Muscle of leg (tissue), 16 donors: ENCODE measurements at places on chromosomes 2 and 18. TPM values are rescaled to one million over a fixed set of nuclear protein-coding genes. Genes with fewer than 3 reads are reported as not detected.
A peak's percentile ranks its signal among the peaks of the same experiment; 100 is the strongest.

Gene POTEI
- total RNA-seq: not detected

Gene IHH
- 0.04 TPM for total RNA-seq

Gene CCDC68
- total RNA-seq: 0.58 TPM

Gene GCG
- 16.6 TPM for total RNA-seq

Gene MC2R
- total RNA-seq: 0.18 TPM

Gene ALLC
- 0.09 TPM for total RNA-seq

Gene STAT4
- 1.6 TPM for total RNA-seq

Gene RTP5
- total RNA-seq: not detected

Gene PAX8
- 0.44 TPM for total RNA-seq

Gene MYL1
- 10,096 TPM for total RNA-seq

DNA sequence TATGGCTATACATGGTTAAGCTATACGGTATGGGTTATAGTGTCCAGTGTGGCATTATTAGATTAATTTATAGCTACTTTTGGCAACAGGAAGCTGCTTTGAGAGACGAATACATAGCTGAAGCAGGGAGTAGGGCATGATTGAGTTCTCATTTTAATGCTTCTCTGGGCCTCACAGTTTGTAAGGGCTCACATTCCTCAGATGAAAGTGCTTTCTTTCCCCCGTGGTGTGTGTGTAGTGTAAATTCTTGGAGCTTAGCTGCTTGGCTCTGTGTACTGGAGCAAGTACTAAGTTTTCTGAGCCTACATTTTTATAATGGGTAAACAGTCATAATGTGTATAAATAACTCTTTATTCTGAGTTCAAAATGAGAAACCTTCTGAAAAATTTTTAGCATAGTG is 173.7 kb downstream of the PTPRM start:
- peak overlapping the region; percentile 56 for H3K27ac ChIP-seq
- peak; percentile 68 for DNase-seq
- no peaks in the 10 kb centered on the region for H3K36me3 ChIP-seq

DNA sequence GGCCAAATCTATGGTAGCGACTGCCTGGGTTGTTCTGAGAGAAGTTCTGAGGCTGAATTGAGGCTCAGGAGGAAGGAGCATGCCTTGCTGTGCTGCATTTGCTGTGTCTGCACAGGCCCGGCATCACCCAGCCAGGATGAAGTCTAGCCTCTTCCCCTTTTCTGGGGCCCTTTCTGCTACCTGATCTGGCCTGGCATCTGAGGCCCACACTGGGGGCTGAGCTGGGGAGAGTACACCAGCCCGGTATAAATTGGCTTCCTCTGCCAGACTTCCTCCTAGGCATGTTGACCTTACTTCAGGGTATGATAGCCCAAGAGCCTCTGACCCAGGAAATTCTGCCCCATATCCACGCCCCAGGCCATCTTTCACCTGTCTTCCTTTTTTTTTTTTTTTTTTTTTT is 30.0 kb downstream of the MRPL35 start:
- no peak overlapping the region for H3K4me3 ChIP-seq
- peaks cover 39% of the 10 kb centered on the region for H3K4me1 ChIP-seq
- no peak overlapping the region for H3K27ac ChIP-seq
- no peak for DNase-seq
- no peaks in the 10 kb centered on the region for H3K27me3 ChIP-seq

GRCh38 chr2:38207168-38207567 is 131.2 kb upstream of the CYP1B1 start:
- no peaks in the 10 kb centered on the region for H3K4me1 ChIP-seq
- no peaks in the 10 kb centered on the region for H3K36me3 ChIP-seq
- no peaks in the 10 kb centered on the region for H3K27me3 ChIP-seq
- DNase-seq: no peak
- H3K4me3 ChIP-seq: no peak overlapping the region

DNA sequence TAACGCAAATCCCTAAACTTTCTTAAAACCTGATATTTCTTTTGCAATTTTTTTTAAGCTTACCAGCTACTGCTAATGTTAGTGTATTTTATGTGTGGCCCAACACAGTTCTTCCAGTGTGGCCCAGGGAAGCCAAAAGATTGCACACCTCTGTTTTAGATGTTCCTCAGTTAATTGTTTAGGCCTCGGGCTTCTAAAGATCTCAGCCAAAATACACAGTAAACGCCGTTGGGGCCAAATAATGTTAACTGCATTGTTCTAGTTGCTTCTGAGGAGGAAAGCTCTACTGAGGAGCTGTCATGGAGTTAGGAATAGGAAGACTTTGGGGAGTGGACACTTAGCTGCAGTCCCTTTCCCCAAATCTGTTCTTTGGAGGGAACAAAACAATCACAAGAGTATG is 2.0 kb downstream of the HSPE1 start:
- no peaks in the 10 kb centered on the region for H3K27me3 ChIP-seq
- peaks cover 30% of the 10 kb centered on the region for H3K36me3 ChIP-seq
- no peak overlapping the region for H3K27ac ChIP-seq
- DNase-seq: no peak
- H3K4me3 ChIP-seq: no peak overlapping the region
- peaks cover 16% of the 10 kb centered on the region for H3K4me1 ChIP-seq

- no peaks in the 10 kb centered on the region for H3K36me3 ChIP-seq
- no peak for DNase-seq
- no peak overlapping the region for H3K27ac ChIP-seq
- peaks cover 2% of the 10 kb centered on the region for H3K27me3 ChIP-seq
- H3K4me3 ChIP-seq: no peak overlapping the region
- peaks cover 10% of the 10 kb centered on the region for H3K4me1 ChIP-seq
Measured at GRCh38 chr2:29024882-29025430, 43.9 kb downstream of the TOGARAM2 start.

DNA sequence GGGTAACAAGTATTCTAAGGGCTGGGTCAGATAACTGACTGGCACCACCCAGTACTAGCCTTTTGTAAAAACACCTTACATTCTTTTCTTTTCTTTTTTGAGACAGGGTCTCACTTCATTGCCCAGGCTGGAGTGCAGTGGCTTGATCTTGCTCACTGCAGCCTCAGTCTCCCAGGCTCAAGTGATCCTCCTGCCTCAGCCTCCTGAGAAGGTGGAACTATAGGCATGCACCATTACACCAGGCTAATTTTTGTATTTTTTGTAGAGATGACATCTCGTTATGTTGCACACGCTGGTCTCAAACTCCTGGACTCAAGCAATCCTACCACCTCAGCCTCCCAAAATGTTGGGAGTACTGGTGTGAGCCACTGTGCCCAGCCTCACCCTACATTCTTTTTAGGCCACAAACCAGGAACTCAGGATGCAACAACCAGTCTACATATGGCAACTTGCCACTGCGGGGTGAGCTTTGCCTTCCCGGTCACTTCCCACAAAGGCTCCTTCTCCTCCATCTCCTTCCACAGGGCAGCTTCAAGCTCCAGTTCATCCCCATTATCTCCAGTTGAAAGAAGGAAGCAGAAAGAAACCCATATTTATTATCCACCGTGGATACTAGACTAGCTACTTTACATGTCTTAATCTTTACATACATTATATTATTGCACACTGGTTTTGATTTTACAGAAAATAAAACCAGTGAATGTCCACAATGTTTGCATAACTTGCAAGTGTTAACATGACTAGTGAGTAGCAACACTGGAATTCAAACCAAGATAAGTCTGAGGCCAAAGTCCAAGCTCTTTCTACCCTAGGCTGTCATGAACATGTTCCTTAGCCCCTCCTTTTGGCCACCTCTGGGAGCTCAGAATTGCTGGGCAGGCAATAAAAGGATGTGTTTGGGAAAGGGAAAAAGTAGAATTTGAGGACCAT is 23.7 kb upstream of the AP1S3 start:
- no peaks in the 10 kb centered on the region for H3K27me3 ChIP-seq
- no peaks in the 10 kb centered on the region for H3K36me3 ChIP-seq
- DNase-seq: no peak
- no peak overlapping the region for H3K27ac ChIP-seq
- no peak overlapping the region for H3K4me3 ChIP-seq
- H3K4me1 ChIP-seq: no peaks in the 10 kb centered on the region

DNA sequence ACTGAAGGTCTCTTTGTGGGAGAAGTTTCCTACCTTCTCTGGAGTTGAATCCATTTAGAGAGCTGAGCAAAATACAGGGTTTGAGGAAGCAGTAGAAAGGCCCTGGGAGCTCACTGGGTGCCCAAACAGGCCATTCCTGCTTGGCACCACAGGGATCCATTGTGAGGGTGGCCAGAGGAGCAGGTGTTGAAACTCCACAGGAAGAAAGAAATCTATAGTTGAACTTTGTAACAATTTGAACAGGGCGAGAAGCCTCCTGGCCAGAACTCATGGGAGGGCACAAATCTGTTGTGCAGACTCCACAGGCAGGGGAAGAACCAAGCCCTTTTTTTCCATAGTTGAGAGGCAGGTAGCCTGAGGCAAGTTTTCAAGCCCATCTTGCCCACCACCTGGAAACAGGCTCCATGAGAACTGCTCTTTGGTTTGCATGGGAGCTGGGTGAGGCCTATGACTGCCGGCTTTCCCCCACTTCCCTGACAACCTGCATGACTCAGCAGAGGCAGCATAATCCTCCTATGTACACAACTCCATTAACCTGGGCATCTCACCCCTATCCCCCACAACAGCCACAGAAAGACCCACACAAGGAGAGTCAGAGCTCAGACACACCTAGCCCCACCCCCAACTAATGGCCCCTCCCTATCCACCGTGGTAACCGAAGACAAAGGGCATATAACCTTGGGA is 1053.0 kb downstream of the TSN start:
- no peaks in the 10 kb centered on the region for H3K27me3 ChIP-seq
- no peaks in the 10 kb centered on the region for H3K36me3 ChIP-seq
- no peaks in the 10 kb centered on the region for H3K4me1 ChIP-seq
- no peak overlapping the region for H3K4me3 ChIP-seq
- no peak for DNase-seq

DNA sequence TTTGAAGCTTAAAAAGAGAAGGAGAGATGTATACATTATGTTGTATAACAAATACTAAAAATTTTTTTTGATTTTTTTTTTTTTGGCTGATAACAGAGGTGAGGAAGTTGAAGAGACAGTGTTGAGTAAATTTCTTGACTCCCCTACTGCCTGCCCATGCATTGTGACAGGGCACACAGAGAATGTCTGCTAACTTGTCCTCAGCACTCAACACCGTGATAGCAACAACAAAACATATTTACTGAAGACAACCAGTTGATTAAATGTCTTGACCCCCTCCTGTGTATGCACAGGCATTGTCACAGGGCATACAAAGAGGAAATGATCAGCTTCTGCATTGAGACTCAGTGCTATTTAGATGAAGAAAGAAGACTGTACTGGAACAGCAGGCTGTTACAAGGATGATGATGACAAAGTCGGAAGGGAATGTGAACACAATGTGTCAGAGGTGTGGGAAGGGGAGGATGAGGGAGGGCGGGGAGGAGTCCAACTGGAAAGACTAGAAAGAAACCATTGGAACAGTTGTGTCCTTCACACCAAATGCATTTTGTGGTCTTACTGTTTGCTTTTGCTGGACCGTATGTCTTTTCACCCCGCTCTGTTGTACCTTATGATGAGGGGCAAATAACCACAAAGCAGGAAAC is 89.5 kb downstream of the CERS6 start:
- H3K4me1 ChIP-seq: peaks cover 3% of the 10 kb centered on the region
- no peak overlapping the region for H3K27ac ChIP-seq

GRCh38 chr2:2222931-2223330 is 108.1 kb downstream of the MYT1L start:
- no peaks in the 10 kb centered on the region for H3K36me3 ChIP-seq
- no peak overlapping the region for H3K4me3 ChIP-seq
- no peaks in the 10 kb centered on the region for H3K4me1 ChIP-seq
- no peaks in the 10 kb centered on the region for H3K27me3 ChIP-seq
- DNase-seq: no peak

- no peaks in the 10 kb centered on the region for H3K27me3 ChIP-seq
- H3K4me1 ChIP-seq: peaks cover 42% of the 10 kb centered on the region
- H3K27ac ChIP-seq: peak overlapping the region; percentile 93
- H3K36me3 ChIP-seq: no peaks in the 10 kb centered on the region
- DNase-seq: peak; percentile 95
Measured at GRCh38 chr18:10928772-10929373, 220.5 kb downstream of the PIEZO2 start.

GRCh38 chr2:72630767-72631166 is 195.1 kb downstream of the EXOC6B start:
- H3K4me1 ChIP-seq: no peaks in the 10 kb centered on the region
- DNase-seq: no peak
- no peaks in the 10 kb centered on the region for H3K36me3 ChIP-seq
- no peak overlapping the region for H3K27ac ChIP-seq
- H3K4me3 ChIP-seq: no peak overlapping the region
- H3K27me3 ChIP-seq: no peaks in the 10 kb centered on the region

GRCh38 chr2:24657818-24658217 is 135.4 kb downstream of the PTRHD1 start:
- H3K4me1 ChIP-seq: no peaks in the 10 kb centered on the region
- peak; percentile 32 for DNase-seq
- H3K27ac ChIP-seq: no peak overlapping the region
- no peaks in the 10 kb centered on the region for H3K27me3 ChIP-seq

GRCh38 chr18:80108739-80109675 is at the start of gene ADNP2:
Gene ADNP2, plus strand, starts transcription at chr18:80109262. Its CDS starts 8,281 bp downstream, at chr18:80117543.
- H3K36me3 ChIP-seq: no peaks in the 10 kb centered on the region
- H3K27ac ChIP-seq: peak within 1 kb of the TSS; percentile 97
- peaks cover 8% of the 10 kb centered on the region for H3K4me1 ChIP-seq
- peak; percentile 95 for DNase-seq

DNA sequence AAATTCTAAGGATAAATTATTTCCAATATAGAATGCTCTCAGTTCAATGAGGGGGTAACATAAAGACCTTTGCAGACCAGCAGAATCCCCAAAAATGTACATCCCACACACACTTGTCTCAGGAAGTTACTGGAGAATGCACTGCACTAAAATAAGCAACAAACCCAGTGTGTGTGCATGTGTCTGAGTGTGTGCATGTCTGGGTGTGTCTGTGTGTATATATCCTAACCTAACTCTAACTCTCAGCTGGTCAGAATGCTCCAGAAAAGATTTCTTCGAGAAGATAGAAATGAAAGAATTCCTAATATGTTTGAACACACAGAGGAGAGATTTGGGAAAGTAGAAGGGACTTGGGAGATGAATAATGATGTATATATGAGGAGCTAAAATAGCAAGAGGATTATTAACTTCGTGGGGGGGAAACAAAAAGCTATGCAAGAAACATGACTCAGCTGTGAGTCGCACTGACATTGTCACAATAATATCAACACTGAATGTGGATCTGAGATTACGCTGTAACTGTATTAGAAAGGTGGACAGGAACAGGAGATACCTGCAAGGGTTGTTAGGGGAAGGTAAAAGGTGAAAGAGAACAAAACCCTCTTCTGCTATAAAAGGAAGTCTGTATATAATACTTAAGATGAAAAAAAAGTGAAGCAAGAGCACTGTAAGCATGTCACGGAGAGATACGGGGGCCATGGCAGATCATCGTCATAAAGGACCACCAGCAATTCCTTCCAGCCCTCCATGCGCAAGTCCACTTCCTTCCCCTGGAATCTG is 11.1 kb downstream of the COLEC12 start:
- H3K27me3 ChIP-seq: no peaks in the 10 kb centered on the region
- H3K4me3 ChIP-seq: no peak overlapping the region
- H3K27ac ChIP-seq: no peak overlapping the region
- H3K36me3 ChIP-seq: peaks cover 2% of the 10 kb centered on the region
- no peak for DNase-seq

- H3K36me3 ChIP-seq: no peaks in the 10 kb centered on the region
- H3K4me1 ChIP-seq: peaks cover 4% of the 10 kb centered on the region
- H3K27ac ChIP-seq: no peak overlapping the region
- H3K27me3 ChIP-seq: no peaks in the 10 kb centered on the region
Measured at GRCh38 chr2:46796843-46797625, 118.6 kb downstream of the MCFD2 start.

- H3K27ac ChIP-seq: no peak overlapping the region
- peaks cover 16% of the 10 kb centered on the region for H3K4me1 ChIP-seq
- no peaks in the 10 kb centered on the region for H3K27me3 ChIP-seq
- no peak for DNase-seq
Measured at GRCh38 chr2:203631068-203631757, 75.2 kb upstream of the CD28 start.
